ENCODE measurements at places on chromosomes 12 and 14.

DNA sequence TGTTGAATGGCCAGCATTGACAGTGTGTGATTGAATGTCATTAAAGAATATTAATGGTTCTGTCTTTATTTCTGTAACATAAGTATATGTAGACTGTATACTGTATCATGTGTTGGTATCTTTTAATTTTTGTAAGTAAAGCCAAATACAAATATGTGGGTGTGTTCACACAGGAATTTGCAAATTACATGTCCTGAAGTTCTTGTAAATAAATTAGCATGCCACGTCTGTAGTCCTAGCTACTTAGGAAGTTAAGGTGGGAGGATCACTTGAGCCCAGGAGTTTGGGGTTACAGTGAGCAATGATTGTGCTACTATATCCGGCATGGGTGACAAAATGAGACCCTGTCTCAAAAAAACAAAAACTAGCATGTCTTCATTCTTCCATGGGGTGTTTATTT, 99.1 kb downstream of the KICS2 start:
- no peak for DNase-seq

GRCh38 chr12:11761869-11762567, 112.5 kb downstream of the ETV6 start:
- DNase-seq: no peak

GRCh38 chr12:70928071-70928470, 7.5 kb upstream of the PTPRR start:
- no peak for DNase-seq

DNA sequence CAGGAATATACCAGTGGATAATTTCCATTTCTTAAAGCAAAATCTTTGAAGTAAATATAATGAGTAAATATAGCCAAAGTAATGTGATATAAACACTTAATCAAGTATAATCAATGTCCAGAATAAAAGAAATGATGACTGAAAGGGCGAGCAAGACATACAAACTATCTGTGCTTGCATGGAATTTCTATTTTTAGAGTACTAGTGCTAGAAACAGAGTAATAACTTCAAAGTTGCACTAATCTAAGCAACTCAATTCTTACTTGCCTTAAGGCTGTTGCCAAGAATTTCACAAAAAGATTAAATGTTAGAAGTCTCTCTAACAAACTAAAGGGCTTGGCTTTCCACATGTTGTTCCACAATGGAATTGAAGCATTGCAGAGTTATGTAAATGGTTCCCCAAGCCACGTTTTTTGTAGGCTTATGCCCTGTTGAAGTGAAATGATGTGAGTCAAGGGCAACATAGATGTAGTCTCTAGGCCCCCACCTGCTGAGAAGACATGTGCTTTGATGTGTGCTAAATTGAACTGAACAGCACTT, 175.0 kb upstream of the LMNTD1 start:
- no peak for DNase-seq

- no peak for DNase-seq
These were observed 9.7 kb upstream of the KRT81 start for GRCh38 chr12:52300796-52301691.

- no peak for DNase-seq
These were observed 170.6 kb downstream of the CRADD start for GRCh38 chr12:93847517-93848474.

DNA sequence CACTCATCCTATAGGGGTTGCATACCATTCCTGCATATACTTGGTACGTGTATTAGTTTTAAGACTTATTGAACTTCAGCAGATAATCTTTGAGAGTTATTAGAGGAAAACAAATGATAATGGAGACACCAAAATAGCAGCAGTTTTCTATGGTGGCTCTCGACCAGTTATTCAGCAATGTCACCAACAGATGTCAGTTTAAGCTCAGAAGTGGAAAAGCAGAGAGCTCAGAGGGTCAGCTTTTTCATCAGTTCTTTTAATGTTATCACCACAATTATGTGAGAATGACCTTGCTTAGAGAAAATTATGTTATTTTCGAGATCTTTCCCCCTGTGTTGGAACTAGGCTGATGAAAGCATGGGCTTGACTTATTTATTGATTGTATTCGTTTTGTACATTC, 32.0 kb downstream of the PTPN11 start:
- DNase-seq: no peak

DNA sequence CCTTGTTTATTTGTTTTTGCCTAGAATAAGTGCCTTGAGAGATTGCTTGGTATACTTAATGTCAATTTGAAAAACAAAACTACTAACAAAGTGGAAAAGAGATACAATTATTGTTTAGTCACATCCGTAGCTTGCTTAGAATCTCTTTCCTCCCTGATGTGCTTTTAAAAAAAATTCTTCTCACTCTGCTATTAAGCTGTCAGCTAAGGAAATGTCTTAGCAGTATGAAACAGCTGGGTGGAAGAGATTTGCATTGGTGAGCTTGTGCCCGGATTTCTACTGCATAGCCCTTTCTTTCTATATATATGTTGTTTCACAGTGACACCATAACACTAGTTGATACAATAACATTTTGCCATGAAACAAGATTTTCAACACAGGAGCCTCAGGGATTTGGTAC, 229.4 kb upstream of the RGS6 start:
- no peak for DNase-seq

- peak; percentile 46 for DNase-seq
These were observed 1.1 kb downstream of the SYNE2 start for GRCh38 chr14:63853831-63854293.

GRCh38 chr12:128180166-128180565, 86.8 kb upstream of the TMEM132C start:
- DNase-seq: no peak

DNA sequence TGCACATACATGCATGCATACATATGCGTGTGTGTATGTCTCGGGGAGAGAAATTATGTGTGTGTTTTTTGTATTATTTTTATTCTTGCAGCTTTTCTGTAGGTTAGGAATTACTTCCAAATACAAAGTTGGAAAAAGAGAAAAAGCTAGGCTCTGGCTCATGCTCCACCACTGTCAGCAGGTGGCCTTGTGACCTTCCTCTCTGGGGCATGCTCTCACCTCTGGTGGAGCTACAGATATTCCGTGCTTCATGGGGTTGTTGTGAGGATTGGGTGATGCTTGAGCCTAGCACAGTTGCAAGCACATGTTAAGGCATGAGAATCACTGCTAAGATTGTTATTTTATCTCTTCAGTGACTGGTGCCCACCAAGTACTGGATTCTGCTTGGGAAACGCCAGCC, 6.7 kb upstream of the SERPINA6 start:
- DNase-seq: no peak
